ENCODE measurements at places on chromosomes 11 and 22. TPM values are rescaled to one million over a fixed set of nuclear protein-coding genes. Genes with fewer than 3 reads are reported as not detected.

DNA sequence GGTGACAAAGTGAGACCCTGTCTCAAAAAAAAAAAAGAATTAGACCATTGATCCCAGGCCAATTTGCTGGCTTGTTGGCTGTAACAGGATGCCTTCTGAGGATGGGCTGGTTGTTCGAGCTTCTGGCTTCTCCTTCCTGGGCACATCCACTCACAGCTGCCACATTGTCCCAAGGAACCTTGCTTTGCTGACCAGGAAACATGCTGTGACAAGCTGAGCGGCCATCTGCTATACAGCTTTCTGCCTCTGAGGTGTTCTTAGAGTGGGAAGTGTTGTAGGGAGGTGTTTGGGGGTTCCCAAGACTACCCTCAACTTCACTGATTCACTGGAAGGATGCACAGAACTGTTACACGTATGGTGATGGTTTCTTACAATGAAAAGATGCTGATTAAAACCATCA is 6.5 kb downstream of the SNAP29 start:
- DNase-seq: no peak

DNA sequence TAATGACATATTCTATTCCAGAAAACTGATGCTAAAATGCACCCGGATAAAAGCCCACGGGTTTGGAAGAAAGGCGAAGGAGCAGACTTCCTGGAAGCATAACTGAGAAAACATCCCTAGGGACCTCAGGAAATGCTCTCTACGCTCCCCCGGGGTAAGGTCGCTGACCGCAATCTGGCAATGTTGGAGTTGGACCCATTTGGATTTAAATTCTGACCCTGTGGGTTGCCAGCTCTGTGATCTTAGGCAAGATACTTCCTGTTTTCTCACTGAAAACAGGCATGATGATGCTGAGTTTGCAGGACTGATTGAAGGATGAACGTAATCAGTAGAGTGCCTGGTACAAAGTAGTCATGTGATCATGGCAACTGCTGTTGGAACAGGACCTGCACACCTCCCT is 1054.0 kb downstream of the NTM start:
- no peak for DNase-seq

GRCh38 chr22:50403701-50404101 is 60.6 kb downstream of the PPP6R2 start:
- DNase-seq: peak; percentile 67

The APOBEC3F gene
- total RNA-seq: 6.6 TPM

- no peak for DNase-seq
Observed at GRCh38 chr11:9747828-9748227, 84.0 kb downstream of the SWAP70 start.

The CDC42EP1 gene
- total RNA-seq: 44.6 TPM

The SEPTIN5 gene
- total RNA-seq: 118 TPM

- DNase-seq: no peak
Observed at GRCh38 chr11:74138021-74138420, 32.8 kb downstream of the C2CD3 start.

DNA sequence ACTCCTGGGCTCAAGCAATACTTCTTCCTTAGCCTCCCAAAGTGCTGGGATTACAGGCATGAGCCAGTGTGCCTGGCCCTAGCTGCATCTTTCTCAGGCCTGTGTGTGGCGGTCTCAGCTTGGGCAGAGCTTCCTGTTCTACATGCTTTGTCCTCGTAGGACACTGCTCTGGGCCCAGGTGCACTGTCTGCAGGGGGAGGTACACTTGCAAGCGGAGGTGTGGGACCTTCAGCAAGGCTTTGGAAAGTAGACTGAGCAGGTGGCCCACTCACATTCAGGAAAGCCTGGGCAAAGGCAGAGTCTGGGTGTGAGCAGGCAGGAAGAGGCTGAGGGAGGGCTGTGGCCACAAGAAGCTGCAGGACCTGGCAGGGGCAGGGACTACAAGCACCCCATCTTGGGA is 33.6 kb upstream of the SUSD2 start:
- DNase-seq: no peak

Data from left cardiac atrium (tissue), 4 donors.